Activated CD4-positive, alpha-beta T cell treated with anti-CD3 and anti-CD28 coated beads, Interleukin-2, Interleukin-6, amounts not matched to agents 100 ng/mL and 50 ng/mL, durations not matched to agents 16 hours and 8 hours (primary cell): ENCODE measurements at places on chromosomes 13 and 19.

GRCh38 chr13:46113596-46113995 is 8.8 kb upstream of the CPB2 start:
- no peak for DNase-seq

DNA sequence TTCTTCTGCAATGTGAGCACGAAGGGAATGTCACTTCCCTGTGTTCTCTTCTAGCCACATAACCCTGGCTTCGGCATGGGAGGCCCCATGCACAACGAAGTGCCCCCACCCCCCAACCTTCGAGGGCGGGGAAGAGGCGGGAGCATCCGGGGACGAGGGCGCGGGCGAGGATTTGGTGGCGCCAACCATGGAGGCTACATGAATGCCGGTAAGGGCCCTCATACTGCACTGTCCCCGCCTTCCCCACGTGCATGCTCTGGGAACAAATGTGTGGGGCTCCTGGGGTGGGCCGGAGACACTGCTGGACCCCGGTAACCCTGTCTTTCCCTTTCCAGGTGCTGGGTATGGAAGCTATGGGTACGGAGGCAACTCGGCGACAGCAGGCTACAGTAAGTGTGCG is 17.7 kb upstream of the QTRT1 start:
- no peak for DNase-seq

DNA sequence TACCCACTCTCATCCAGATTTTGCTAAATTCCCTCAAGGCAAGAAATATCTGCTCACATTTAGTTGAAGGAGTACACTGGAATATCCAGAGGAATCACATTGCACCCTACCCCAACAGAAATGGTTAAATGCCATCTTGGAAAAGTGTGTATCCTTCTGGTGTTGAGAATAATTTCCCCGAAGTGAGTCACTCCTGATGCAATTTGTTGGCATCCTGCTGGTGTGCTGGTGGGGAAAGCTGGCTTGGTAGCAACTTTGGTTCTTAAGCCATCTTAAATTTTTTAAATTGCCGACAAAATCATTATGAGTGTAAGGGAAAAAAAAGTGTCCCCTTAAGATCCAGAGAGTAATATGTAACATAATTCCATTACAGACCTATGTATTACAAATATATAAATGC is 337.3 kb upstream of the DACH1 start:
- DNase-seq = no peak

GRCh38 chr13:106230450-106230849 is 305.0 kb downstream of the EFNB2 start:
- no peak for DNase-seq

DNA sequence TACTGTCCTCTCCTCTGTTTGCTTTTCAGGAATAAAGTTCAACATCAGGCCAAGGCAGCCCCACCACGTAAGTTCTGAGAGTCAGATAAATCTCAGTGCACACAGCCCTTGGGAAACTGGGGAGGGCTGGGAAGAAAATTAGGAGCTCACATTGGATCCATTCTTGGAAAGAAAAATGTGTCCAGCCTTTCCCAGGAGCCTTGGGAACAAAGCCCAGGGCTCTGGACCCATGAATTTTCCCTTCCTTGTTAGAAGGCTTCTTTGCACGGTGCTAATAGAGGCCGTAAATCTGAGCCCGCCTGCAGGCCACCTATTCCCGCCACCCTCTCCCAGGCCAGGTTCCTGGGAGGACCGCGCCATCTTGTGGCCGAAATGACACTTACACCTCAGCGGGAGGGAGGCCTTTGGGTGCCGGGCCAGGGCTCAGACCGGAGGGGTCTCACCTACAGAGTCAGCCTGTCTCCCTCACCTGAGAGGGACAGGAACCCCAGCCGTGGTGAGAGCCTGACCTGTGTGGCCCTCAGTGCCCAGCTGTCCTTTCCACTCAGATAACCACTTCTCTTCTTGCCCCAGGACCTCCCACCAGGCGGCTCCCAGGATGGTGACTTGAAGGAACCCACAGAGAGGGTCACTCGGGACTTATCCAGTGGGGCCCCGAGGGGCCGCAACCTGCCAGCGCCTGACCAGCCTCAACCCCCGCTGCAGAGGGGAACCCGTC is 25.1 kb upstream of the KCTD15 start:
- peak; percentile 84 for DNase-seq

- no peak for DNase-seq
Measured at GRCh38 chr13:113663934-113664333, 3.1 kb upstream of the GRK1 start.

DNA sequence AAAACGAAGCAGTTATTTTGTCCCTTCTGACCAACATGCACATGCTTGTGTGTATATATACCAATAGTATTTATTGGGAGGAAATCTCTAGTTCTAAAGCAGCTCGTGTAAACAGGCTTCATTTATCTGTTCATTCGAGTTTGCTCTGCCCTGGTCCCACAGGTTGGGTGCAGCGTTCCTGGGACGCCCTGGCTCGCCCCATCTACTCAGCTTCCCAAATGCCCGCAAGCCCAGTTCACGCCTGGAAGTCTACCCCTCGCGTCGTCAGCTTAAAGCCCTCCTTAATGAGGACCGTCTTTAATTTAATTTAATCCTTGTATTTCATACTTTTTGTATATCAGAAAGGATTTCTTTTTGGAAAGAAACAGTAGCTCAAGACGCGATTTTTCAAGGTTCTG is 604 bp downstream of the THSD1 start:
- DNase-seq = no peak

DNA sequence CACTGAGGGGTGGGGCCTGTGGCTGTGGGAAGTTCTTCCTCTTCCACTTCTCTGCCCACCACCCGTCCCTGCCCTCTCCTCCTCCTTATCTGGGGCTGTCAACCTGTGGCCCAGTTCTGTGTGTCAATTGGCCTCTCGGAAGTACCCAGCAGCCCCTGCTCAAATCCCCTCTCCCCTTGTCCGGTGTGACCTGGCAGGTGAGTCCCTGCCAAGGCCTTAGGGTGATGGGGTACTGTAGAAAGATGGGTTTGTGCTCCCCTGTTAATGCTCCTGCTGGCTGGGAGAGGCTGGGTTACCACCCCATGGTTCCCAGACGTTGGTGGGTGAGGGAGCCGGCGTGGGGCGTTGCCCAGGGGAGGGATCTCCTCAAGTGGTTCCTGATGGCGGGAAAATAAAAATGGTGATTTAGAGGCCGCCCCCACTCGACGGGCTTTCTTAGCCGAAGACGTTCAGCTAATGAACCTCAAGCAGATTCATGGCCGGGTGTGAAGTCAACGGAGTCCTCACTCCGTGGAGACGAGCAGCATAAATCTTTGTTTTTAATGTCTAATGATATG is 141.2 kb downstream of the URI1 start:
- no peak for DNase-seq

GRCh38 chr13:39462428-39462827 is 140.6 kb downstream of the LHFPL6 start:
- DNase-seq = no peak

GRCh38 chr19:10544242-10544752 is 593 bp downstream of the ATG4D start:
- DNase-seq = peak; percentile 33

DNA sequence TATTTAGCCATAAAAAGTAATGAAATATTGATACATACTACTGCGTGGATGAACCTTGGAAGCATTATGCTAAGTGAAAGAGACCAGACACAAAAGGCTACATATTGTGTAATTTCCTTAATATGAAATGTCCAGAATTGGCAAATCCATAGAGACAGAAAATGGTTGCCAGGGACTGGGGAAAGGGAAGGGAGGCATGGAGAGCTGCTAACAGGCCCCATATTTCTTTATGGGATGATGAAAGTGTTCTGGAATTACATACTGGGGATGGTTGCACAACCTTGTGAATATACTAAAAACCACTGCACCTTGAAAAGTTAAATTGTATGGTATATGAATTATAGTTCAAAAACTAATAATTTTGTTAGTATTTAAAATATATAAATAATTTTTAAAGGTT is 3.6 kb downstream of the IFT88 start:
- DNase-seq = no peak

DNA sequence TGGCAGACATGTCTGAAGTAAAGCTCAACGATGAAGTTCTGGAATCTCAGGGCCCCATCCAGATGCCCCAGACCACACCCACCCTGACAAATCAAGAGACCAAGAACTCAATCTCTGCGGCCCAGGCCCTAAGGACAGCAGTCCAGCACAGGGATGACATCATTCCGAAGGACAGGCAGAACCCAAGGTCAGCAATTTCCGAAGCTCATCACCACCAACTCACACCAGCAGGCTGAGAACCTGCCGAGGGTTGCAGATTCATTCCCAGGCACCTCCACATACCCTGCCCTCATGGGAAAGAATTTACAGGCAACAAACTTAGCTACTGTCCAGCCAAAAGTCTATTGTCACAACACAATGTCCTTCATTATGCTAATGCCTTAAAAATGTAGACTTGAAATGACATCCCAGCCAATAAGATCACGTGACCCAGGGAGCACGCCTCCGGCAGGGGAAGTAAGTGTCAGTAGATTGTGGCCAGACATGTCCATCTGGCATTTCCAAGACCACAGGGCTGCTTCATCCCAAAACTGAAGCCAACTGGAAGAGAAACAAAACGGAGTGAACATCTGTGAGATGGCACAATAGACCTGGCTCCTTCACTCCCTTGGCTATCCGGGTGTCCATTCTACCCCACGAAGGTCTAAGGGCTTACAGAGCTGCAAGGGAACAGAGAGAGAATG is 98.8 kb downstream of the CRYL1 start:
- no peak for DNase-seq

DNA sequence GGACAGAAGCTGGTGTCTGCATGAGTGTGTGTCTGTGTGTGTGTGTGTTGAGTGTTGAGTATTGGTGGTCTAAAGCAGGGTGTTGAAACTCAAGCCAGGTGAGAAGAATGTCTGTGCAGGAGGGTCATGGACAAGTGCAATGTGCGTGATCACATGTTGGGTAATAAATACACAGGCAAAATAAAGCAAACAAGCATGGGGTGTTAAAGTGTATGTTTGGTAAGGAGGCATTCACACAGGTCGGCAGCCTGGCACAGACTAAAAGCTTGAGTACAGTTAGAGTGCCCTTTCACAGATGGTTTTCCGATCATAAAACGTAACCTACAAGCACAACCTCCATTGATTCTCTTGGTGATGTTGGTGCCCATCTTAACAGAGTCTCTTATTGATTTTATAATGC is 476.9 kb upstream of the KLHL1 start:
- no peak for DNase-seq

- no peak for DNase-seq
Measured at GRCh38 chr19:5218963-5219530, 121.6 kb downstream of the PTPRS start.

DNA sequence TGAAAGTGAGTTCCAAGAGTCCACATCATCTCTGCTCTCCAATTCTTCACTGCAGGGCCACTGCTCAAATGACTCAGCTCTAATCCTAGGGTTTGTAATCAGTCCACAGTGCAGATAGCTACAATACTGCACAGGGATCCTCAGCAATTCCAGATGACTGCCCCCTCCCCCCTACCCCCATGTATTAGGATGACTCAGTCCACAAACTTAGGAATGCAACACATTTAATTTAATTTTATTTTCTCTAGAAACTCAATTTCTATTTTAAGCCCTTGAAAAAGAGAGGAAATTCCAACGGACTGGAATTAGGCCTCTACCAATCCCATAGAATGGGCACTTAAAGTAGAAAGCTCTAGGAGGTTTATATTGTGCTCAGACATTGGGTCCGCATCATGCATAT is 173.8 kb upstream of the SOX21 start:
- DNase-seq = no peak

DNA sequence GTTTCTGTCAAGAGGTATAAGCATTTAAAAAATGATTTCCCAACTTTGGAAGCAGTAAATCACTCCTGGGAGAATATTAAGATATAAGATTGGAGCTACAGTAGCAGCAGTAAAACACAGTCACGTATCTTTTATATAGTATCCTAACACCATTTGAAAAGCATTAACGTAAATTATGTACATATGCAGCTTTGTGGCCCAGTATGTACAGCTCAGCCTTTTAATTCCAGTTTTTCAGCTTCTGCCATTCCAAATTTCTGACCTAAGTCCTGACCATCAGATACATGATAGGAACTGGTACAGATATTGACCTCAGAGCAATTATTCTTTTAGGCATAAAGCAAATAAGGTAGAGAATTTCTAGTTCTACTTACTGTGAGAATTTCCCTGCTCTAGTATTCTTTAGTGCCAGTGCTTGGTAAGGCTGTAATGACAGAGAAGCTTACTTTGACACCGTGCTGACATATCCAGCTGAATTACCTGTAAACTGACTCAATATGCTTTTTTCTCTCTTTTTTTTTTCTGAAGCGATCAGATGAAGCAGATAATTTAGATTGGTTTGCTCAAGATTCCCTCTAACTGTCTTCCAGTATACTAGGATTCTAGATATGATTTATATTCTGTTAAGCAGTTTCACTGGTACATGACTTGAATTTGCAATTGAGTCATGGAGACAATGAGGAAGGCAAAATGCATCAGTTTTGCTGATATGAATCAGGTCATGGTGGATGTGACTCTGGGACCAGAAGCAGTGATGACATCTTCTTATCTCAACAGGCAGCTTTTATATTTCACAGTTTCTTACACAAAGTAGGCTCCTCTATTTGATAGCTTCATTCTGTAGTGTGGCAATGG is 703.6 kb downstream of the SLITRK6 start:
- DNase-seq = no peak

GRCh38 chr13:35699825-35700510 is 223.5 kb upstream of the MAB21L1 start:
- DNase-seq = no peak

GRCh38 chr19:18991006-18991405 is 42.3 kb downstream of the SUGP2 start:
- no peak for DNase-seq

GRCh38 chr19:21141787-21142464 is at the start of gene ZNF431:
TSS of gene ZNF431 (plus strand) at chr19:21142040. CDS start at chr19:21142184, 144 bp downstream.
- peak; percentile 95 for DNase-seq

- DNase-seq = no peak
Measured at GRCh38 chr13:34114581-34114980, 296.6 kb downstream of the RFC3 start.

DNA sequence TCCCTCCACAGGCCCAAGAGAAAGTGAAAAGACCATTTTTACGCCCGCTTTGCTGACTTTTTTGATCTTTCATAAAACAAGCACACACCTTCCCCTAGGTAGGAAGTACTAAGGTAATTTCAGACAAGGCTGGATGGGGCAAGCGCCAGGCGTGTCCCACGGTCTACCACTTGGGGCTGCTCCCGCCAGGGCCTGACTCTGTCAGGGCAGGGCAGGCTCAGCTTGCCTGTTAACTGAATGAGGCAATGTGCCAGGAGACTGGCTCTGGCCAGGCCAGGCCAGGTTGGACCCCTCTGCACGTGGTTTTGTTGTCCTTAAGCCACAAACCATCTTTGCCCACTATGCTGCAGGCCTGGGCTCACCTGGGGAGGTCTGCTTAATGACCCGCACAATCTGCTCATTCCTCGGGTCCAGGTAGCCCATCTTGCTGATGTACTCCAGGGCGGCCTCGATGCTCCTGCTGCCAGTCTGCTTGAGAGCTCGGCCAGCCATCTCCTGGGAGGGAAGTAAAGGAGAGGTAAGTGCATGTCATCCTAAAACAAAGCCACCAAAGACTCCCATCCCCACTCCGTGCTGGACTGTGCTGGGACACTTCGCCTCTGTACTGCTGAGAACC is 70.4 kb downstream of the LATS2 start:
- no peak for DNase-seq

GRCh38 chr13:77196052-77196618 is 130.8 kb downstream of the MYCBP2 start:
- no peak for DNase-seq
